Dorsolateral prefrontal cortex (tissue), 122 donors: ENCODE measurements at places on chromosomes 1 and 21.

- no peak for DNase-seq
Measured at GRCh38 chr1:155695072-155695471, 6.2 kb downstream of the DAP3 start.

GRCh38 chr1:172476218-172476811 is 32.4 kb upstream of the PIGC start:
- DNase-seq: no peak

DNA sequence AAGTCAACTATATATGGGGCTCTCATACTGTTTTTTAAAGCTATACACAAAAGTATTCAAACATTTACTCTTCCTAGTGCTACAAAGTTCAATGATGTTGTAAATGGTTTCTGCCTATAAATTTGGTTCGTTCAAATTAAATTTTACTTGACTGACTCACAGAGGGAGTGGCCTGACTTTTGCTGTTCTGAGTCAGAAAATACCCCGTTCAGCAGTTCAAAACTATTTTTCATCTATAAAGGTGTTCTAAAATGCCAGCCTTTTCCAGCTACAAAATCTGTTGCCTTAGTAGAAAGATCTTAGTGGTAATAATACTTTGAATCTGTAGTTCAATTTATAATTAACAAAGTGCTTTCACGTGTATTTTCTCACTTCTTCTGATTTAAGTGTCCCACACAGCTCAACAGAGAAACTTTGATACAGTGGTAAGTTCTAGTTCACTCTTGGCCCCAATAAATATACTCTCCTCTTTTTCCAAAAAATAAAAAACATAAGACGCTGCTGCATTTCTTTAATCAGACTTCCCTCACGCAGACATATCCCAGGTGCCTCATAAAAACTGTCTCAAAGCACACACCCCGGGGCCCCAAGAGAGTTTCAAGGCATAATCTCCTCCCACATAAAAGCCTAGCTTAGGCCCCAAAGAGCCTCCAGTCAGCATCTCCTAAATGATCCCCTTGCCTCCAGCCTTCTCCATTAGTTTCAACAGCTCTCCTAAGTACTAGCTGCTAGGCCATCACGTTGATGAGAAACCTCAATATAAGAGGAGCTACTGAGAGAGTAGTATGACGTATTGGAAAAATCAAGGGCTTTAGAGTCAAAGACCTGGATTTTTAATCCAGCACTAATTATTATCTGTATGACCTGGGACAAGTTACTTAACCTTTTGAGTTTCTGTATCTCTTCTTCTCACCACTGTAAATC is 3.2 kb downstream of the PTP4A2 start:
- DNase-seq: no peak

DNA sequence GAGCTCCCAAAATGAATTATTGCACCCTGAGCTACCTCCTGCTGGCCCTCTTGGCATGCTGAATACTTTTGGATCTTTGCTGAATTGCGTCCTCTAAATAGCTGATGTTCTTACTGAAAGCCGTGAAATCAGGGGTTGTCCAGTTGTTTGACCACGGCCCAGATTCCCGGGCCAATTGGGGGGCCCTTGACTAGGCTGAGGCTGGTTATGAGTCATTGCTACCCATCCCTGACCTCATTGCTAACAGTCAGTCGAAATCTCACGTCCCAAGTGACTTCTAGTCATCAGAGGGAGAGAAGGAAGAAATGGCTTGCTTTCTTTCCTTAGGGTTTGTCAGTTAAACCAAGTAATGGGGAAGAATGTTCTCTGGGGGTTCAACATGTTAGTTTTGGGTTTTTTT is 37.4 kb downstream of the SMYD2 start:
- DNase-seq: no peak
